Left colon (tissue), 2 donors: ENCODE measurements at places on chromosomes 7 and 10. TPM values are rescaled to one million over a fixed set of nuclear protein-coding genes. Genes with fewer than 3 reads are reported as not detected.

- DNase-seq = no peak
Observed at GRCh38 chr10:114340816-114341215, 63.5 kb downstream of the AFAP1L2 start.

GRCh38 chr7:66043681-66044497 is 31.7 kb upstream of the ASL start:
- peak; percentile 71 for DNase-seq

DNA sequence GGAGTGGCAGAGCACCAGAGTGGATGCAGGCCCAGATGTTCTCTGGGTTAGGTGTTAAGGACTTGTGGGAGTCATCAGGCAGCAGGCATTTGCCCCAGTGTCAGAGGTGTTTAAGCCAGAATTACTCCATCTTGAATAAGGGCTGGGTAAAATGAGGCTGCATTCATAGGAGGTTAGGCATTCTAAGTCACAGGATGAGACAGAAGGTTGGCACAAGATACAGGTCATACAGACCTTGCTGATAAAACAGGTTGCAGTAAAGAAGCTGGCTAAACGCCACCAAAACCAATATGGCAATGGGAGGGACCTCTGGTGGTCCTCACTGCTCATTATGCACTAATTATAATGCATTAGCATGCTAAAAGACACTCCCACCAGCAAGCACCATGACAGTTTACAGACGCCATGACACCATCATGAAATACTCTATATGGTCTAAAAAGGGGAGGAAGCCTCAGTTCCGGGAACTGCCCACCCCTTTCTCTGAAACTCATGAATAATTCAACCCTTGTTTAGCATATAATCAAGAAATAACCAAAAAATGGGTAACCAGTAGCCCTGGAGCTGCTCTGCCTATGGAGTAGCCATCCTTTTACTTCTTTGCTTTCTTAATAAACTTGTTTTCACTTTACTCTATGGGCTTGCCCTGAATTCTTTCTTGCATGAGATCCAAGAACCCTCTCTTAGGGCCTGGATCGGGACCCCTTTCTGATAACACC is 882 bp upstream of the LRRC61 start:
- no peak for DNase-seq

DNA sequence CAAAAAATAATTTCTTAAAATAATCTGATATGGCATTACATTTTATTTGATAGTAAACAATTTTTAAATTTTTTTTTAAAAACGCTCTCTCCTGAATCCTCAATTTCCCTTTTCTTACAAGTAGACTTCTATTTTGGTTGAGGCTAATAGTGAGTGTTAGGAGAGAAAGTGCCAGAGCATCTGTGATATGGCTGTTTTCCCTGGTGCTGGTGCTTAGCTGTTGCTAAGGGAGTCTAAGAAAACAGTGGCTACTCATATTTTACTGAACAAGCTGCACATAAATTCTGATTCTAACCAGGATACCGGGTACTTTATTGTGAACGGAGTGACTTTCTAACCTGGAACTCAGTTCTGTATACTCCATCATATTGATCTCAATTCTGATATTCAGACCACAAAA is 311.1 kb upstream of the KIAA1217 start:
- DNase-seq = no peak

The STOX1 gene
- 1.4 TPM for total RNA-seq

GRCh38 chr10:23694921-23695824 is 256.3 kb downstream of the OTUD1 start:
- no peak for DNase-seq

The NXPH1 gene
- not detected for total RNA-seq

The ZWINT gene
- 12.0 TPM for total RNA-seq

DNA sequence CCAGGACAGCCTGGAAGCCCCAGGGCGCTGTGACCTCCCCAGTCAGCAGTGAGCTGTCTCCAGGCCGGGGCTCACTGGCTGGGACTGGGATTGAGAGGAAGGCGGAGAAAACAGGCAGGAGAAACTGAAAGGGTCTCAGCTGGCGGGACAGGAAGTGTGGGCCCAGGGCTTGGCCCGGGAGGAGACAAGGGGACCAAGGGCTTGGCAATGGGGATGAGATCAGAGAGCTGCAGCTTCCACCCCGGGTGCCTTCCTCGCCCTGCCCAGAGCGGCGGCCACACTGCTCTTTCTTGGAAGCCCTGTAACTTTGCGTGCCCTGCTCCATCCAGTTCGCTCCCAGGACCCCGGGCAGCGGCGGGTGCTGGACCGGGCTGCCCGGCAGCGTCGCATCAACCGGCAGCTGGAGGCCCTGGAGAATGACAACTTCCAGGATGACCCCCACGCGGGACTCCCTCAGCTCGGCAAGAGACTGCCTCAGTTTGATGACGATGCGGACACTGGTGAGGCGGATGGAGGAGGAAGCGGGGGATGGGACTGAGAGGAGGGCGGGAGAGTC is 4.4 kb downstream of the ZNHIT1 start:
- DNase-seq = no peak

DNA sequence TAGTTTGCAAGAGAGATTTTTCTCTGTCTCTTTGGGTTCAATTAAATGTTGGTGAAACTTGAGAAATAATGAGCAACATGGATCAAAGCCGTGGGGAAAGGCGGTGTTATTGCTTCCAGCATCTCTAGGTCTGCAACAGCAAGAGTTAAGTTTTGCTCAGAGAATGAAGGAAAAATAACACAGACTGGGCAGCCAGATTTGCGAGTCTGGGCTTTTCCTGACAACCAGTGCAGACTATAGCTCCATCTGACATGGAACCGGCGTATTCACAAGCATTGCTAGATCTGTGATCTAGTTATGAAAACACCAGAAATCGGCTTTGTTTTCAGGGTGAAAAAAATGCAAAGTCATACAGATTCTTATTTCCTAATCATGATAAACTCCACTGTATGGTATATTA is 110.4 kb downstream of the CAMK1D start:
- no peak for DNase-seq

GRCh38 chr10:110711382-110711781 is 67.2 kb downstream of the RBM20 start:
- no peak for DNase-seq

DNA sequence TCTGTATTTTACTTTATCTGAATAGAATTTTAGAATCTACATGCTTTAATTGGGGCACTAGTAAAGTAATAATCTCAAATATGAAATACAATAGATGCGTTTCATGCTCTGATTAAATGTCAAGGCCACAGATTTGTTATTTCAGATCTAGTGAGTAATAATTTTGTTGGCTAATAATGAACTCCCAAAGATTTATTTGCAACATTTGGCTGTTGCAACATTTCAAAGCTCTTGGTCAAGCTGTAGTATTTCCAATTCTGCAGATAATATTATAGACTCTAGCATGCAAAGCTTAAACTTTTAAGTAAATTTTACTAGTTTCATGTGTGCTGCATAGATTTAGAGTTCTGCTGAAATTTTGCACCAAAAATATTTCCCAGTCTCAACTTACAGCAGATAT is 16.7 kb downstream of the LRRN3 start:
- DNase-seq = no peak

DNA sequence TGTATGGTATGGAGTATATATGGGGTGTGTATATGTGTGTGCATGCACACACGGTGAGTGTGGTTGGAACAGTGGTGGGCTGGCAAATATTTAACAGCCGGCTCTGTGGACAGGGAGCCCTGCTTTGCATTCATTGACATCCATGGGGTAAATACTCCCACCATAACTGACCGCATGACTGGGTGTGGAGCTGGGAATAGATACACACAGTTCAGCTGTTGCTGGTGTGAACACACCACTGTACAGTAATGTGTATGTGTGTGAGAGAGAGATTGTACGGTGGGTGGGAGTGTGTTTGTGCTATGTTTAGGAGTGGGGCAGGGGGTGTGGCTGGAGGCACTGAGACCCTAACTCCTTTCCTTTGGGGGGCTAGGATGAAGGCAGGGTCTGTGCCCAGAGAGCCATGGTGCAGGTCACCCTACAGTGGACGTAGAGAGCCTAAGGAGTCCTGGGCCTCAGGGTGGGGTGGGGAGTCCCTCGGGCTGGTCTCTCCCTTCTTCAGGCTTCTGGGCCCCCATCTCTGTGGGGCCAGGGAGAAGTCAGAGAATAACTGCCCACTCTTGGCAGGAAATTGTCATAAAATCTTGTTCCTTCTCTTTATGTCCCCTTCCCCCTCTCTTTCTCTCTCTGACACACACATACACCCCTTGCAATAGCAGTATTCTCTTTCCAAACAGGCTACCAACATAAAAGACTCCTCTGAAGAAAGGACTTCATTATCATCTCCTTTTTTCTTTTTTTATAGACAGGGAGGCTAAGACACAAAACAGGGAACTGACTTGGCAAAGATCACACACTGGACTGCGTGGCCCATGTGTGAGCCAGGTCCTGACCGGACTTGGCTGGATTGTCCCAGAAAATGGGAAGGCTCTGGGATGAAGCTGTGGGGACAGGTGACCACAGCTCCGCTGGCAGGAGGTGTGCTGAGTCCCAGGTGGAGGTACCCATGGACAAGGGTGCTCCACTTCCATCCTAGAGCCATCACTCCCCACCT is 3.2 kb downstream of the SFRP5 start:
- DNase-seq = no peak

DNA sequence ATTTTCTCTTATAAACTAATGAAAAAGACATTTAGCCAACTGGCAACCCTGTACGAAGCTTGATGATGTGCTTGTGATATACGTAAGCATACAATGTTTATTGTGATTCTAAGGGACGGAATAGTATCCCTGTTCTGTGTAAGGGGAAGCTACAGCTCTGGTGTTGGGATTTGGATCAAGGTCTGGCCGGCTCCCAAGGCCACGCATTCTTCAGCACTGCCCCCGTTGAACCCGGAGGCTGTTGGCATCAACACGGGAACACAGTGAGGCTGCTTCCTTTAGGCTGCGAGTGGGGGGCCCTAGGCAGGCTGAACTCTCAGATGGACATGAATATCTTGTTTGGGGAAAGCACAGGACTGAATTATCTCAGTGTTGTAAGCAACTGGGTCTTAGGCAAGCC is 180.6 kb downstream of the CAMK1D start:
- DNase-seq = no peak

The INA gene
- 0.78 TPM for total RNA-seq

DNA sequence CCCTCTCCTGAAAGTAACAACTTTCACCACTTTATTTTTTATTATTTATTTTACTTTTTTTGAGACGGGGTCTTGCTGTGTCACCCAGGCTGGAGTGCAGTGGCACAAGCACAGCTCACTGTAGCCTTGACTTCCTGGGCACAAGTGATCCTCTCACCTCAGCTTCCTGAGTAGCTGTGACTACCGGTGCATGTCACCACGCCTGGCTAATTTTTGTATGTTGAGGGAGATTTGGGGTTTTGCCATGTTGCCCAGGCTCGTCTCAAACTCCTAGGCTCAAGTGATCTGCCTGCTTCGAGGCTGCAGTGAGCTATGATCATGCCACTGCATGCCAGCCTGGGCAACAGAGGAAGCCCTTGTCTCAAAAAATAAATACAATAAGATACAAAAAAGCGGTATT is 14.9 kb upstream of the SLIT1 start:
- DNase-seq = no peak

- peak; percentile 63 for DNase-seq
Observed at GRCh38 chr7:101940830-101941229, 123.4 kb downstream of the CUX1 start.

The DNMBP gene
- total RNA-seq = 43.6 TPM

- DNase-seq = no peak
Observed at GRCh38 chr10:75552171-75552570, 120.7 kb downstream of the LRMDA start.

DNA sequence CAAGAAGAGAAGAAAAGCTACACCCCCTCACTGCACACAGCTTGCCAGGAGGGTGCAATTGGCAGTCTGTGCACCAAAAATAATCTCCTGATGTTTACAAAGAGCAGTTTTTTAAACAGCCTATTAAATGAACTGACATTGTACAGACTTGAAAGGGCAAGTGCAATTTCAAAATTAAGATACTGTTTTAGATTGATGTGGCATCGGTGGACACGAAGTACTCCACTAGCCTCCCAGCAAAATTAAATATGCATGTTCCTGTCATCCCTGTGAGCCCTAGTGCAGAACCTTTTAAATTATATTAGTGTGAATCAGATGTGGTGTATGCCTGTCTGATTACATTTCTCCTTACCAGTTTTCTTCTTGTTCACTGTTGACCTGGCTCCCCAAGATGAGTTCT is 87.9 kb downstream of the WIPF3 start:
- no peak for DNase-seq

The UNC5B gene
- total RNA-seq = 19.4 TPM

The UCMA gene
- total RNA-seq = not detected

GRCh38 chr10:117964536-117964935 is 82.2 kb downstream of the RAB11FIP2 start:
- no peak for DNase-seq

GRCh38 chr10:84765656-84766055 is 437.3 kb downstream of the CCSER2 start:
- no peak for DNase-seq

- no peak for DNase-seq
Observed at GRCh38 chr7:140223515-140224221, 46.9 kb upstream of the KDM7A start.

DNA sequence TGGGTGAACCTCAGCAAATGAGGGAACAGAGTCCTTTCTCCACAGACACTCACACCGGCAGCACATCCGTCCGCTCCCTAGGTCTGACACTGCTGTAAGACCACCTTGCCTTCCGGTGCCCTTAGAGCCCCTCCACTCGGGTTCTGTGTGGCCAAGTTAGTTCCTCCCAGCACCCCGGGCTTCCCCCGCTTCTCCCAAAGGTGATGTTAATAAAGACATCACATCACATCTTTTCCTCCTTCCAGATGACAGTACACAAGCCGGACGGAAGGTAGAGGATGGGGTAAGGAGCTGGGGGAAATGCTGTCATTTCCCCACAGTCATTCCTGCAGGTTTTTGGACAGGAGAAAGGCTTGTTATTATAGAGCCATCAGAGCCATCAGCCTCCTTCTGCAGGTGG is 42.3 kb downstream of the OAT start:
- peak; percentile 16 for DNase-seq

GRCh38 chr10:74084955-74085354 is 65.7 kb downstream of the AP3M1 start:
- DNase-seq = no peak

GRCh38 chr10:73262105-73262730 is 9.8 kb upstream of the MRPS16 start:
- no peak for DNase-seq
